ENCODE measurements at places on chromosomes 7 and 10.

DNA sequence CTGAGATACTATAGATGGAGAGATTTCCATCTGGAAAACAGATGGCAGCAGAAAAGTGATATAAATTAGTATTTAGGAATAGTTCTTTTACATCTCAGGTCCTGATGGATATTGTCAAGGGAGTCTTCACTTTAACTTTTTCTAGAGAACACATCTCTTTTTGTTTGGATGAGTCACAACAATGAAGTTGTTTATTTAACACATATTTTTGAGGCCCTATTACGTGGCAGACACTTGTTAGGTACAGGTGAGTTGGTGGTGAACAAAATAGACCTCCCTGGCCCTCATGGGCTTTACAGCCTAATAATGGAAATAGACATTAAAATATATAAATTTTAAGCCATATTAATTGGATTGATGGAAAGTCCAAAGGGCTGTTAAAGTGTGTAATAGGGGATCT, 168.3 kb downstream of the VTI1A start:
- DNase-seq, result no peak

- DNase-seq, result no peak
Observed at GRCh38 chr10:118012952-118013525, 33.7 kb downstream of the RAB11FIP2 start.

DNA sequence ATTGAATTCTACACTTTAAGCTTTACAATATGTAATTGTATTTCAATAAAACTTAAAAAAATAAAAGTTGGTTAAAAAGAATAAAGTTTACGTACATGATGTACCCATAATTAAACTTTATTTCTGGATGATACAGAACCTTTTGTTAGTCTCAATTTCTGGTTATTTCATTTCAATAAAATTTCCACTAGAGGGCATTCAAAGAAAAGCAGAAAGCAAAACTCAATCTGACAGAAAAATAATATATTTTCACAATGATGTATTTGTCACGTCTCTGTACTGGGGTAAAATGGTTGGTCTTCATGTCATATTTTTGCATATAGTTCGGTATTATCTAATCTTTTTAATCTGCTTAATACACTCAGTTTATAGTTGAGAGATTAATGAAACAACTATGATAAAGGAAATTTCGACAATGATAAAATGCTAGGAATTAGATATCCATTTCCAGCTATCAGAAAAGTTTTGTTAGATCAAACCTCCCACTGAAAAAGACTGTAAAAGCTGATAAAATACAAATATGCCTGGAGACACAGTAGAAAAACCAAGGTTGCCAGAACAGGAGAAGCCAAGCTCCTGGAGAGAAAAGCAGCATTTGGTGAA, 27.4 kb downstream of the ASZ1 start:
- no peak for DNase-seq

- DNase-seq, result no peak
Observed at GRCh38 chr10:8600192-8600591, 545.7 kb downstream of the GATA3 start.

DNA sequence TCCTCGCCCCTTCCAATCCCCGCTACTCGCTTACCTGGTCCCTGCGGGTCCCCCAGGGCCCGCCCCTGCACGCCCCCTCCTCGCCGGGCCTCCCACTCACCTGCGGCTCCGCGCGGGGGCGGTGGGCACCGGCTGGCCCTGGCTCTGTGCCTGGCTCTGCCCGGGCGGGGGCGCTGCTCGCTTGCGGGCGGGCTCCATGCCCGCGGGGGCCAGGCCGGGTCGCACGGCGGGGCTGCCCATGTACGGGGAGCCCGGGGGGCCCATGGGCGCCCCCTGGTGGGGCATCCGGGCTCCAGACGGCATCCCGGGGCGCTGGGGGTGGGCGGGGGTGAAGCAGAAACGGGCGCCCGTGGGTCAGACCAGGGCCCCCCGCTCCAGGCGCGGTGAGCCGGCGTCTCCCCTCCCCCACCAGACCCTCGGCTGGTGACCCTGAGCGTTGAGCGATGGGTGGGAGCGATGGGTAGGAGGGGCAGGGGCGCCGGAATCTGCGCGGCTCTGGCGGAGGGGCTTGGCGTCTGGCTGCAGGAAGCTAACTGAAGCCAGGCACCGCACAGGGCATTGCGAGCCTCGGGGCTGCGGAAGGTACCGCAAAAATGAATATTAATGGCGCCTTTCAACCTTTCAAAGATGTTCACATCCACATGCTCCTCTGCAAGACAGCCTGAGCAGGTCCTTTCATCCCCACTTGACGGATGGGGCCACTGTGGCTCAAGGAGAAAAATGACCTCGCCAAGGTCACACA, 3.0 kb downstream of the SMARCD3 start:
- DNase-seq, result peak; percentile 64

DNA sequence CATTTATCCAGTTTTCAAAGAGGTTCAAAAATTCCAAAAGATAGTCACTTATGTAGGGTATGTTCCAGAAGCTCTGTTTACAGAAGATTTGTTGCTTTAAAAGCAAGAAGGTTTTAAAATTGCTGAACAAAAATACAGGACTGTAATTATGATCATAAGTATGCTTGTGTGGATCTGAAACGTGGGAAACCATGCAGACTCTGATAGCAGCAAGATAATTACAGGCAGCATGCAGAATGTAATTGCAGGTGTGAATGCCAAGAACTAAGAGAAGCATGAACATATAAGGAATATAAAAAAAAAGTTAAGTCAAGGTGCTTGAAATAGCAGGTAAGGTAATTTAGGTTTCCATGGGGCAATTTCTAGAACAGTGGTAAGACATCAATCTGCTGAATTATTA, 405.7 kb downstream of the ARL4A start:
- no peak for DNase-seq

DNA sequence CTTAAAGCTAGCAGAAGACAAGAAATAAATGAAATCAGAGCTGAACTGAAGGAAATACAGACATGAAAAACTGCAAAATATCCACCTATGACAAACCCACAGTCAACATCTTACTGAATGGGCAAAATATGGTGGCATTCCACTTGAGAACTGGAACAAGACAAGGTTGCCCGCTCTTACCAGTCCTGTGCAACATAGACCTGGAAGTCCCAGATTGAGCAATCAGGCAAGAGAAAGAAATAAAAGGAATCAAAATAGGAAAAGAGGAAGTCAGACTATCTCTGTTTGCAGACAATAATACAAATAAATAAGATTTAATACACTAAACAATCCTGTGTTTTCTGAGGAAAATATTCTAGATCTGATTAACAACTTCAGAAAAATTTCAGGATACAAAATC, 570.5 kb upstream of the SEMA3D start:
- DNase-seq, result no peak

- no peak for DNase-seq
Observed at GRCh38 chr10:15168291-15168785, at the start of gene NMT2. NMT2 (minus strand) TSS chr10:15168693; CDS start chr10:15168612, 81 bp downstream.

DNA sequence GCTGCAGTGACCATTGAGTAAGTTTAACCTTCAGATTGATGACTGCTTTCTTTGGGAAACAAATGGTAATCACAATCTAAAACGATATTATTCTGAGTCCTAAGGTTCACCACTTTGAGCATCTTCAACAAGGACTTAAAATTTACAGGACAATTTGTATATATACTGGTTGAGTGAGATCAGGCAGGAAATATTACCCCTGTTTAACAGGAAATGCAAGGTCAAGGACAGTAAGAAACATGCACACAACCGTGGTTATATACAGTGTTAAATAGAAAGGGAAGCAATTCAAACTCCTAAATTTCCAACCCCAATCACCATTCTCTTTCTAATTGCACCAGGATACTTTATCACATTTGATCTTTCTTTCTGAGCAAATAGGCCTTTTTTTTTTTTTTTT, 96.1 kb downstream of the ZNF277 start:
- DNase-seq, result no peak

GRCh38 chr7:69893906-69894305, 295.6 kb downstream of the AUTS2 start:
- no peak for DNase-seq

- no peak for DNase-seq
Observed at GRCh38 chr10:77545585-77545984, 92.0 kb downstream of the KCNMA1 start.

- DNase-seq, result no peak
Observed at GRCh38 chr10:25125201-25125611, 49.6 kb upstream of the GPR158 start.

DNA sequence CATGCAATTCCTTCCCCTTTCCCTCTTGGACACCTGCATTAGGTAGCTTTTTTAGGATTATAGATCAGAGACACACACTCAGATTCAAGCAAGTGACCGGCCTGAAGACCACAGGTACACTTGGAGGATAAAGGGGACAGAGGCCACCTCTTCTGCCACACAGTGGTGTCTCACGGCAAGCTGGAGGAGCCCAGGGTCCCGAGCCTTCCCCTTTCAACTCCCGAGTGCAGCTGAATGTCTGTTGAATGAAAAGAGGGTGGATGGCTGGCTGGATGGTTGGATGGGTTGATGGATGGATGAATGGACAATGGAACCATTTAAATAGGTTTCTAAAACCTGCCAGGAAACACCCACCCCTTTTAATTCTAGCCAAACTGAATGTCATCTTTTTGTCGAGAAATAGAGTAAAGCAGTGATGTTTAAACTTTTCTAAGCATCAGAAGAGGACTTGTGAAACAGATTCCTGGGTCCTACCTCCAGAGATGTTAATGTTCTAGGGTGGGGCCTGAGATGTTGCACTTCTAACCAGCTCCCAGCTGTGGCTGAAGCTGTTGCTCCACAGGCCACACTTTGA, 49.2 kb upstream of the ZMIZ1 start:
- no peak for DNase-seq

- DNase-seq, result no peak
Observed at GRCh38 chr7:123327661-123328060, 127.9 kb upstream of the SLC13A1 start.

DNA sequence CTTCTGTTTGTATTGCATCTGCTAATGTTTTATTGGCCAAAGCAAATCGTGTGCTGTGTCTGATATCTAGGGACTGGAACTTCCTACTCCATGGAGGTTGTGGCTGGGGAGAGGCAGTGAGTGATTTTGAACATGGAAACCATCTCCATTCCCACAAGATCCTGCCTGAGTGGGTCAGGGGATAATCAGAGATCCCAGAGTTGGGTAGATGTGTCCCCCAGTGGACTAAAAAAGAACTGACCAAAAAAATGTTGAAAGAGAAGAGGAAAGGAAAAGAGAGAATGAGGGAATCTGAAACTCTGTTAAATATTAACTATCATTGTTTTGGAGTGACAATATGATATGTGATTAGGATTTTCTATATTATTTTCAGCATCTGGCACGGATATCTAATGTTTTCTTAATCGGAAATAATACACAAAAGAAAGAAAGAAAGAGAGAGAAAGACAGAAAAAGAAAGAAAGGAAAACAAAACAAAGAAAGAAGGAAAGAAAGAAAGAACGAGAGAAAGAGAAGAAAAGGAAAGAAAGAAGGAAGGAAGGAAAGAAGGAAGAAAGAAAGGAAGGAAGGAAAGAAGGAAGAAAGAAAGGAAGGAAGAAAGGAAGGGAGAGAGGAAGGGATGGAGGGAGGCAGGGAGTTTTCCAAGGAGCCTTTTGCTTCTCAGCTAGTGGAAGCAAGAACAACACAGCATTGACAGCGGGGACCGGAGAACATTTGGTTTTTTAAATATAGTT, 638.5 kb downstream of the CCSER2 start:
- no peak for DNase-seq

GRCh38 chr10:97632949-97633884, at the start of gene MORN4:
MORN4 (minus strand) TSS chr10:97633500; CDS start chr10:97619653, 13,847 bp downstream.
- peak; percentile 96 for DNase-seq

GRCh38 chr10:98354491-98354890, 60.5 kb downstream of the PYROXD2 start:
- DNase-seq, result no peak

DNA sequence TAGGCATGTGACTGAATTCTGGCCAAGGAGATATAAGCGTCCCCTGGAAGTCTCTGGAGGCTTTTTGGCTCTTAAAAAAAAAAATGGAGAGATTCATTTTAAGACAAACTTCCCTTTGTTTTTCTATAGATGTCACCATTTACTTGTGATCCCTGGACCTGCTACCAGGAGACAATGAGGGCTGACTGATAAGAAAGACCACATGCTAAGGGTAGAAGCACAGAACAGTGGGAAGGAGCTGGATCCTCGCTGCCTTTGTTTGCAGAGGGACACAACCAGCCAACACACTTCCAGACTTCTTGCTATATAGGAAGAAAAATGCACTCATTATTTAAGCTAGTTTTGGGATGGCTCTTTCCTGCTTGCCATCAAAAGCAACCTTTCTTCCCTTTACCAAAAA, 172.2 kb downstream of the GRM8 start:
- DNase-seq, result no peak

DNA sequence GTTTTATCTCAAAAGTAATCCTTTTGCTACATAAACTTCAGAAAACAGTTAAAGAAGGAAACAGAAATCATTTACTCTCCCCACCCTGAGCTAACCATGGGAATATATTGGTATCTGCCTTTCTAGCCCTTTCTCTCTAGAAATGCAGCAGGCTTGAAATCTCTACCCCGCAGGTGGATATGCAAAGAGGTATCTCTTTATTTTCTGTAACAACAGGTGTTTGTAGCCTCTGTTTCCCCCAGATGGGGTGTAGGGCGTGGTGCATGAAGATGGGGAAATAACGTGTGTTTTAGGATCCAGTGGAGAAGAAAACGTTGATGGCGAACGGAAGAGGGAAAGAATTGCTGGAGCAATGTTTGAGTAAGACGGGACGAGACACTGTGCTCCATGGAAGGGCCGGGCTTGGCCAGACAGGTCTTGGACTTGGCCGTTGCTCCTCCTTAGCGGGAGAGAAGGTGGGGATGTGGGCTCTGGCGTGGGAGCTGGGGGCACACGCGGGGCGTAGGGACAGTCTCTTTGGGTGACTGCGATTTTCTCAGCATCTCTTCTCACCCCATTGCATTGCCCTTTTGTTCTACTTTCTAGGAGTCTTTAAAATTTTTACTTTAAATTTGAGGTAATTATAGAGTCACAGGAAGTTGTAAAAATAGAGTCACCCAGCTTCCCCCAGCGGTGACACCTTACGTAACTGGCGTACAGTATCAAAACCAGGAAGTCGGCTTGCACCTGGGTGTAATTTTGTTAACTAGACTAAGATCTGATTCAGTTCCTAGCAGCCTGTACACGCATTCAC, 82.9 kb downstream of the ELFN1 start:
- no peak for DNase-seq

GRCh38 chr10:68558478-68558877, 1.7 kb upstream of the TET1 start:
- DNase-seq, result no peak

GRCh38 chr7:136027160-136027559, 50.0 kb upstream of the MTPN start:
- DNase-seq, result no peak

- peak; percentile 49 for DNase-seq
Observed at GRCh38 chr7:14507617-14508016, 394.9 kb downstream of the DGKB start.

- no peak for DNase-seq
Observed at GRCh38 chr10:86734207-86734988, 22.0 kb upstream of the BMPR1A start.

- no peak for DNase-seq
Observed at GRCh38 chr7:128177768-128178550, 63.1 kb upstream of the LEP start.
